Right ventricle myocardium inferior (tissue), 1 donor: ENCODE measurements at places on chromosomes 12 and 14.

GRCh38 chr14:92586963-92587699 is 73.5 kb downstream of the RIN3 start:
- DNase-seq: no peak

DNA sequence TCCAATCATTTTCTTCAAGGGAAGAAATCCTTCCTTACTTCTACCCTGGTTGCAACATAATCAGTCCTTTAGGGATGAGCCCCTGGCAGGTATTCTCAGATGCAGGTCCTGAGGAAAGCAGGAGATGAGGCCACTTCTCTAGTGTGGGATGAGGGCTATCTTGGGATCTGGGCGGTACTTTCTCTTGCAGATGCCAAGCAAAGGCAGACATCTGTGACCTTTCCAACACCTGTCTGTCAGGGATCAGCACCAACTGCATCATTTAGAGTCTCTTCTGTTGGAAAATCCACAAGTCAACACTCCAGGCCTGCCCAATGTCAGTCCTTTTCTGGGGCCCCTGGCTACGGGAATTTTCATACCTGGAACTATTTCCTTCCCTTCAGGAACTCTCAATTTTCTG is 129.2 kb downstream of the SLC8A3 start:
- DNase-seq: no peak

DNA sequence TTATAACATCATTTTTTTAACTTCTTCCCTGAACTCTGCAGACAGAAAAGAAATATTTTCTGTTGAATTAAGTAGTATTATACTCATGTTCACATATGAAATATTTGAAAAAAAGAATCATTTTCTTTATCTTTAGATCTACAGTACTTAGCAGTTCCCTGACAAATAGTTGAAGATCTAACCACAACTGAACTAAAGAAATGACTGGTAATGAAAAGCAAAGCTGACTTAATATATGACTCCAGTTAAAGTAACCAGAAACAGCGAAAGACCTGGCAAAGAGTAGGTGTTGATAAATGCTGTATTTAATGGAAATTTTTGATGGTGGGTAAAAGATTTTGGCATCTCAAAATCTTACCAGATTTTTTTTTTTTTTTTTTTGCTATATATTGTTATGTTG is 207.1 kb upstream of the SLC16A7 start:
- no peak for DNase-seq

GRCh38 chr12:112409064-112409905 is at the start of gene RPL6:
RPL6 (minus strand) TSS chr12:112409605; CDS start chr12:112408656, 949 bp downstream.
- peak; percentile 74 for DNase-seq

GRCh38 chr14:34234258-34234657 is 227.8 kb downstream of the SPTSSA start:
- DNase-seq: peak; percentile 69

GRCh38 chr14:52021957-52022600 is 32.7 kb downstream of the RTRAF start:
- DNase-seq: no peak

DNA sequence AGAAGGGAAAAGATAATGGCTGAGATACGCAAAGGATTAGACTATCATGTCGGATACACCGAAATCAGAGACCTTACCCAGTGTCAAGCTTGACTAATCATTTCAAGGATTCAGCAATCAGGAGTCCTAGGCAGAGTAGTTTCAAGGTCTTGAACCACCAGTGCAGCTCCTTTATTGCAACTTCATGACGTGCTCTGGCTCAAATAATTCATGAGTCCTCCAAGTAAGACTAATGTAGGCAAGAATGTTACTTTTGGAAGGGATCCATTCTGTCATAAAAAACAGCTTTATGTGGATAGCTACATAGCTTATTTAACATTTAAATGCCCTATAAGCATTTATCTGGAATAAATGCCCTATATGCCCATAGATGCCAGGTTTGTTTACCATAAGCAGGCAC is 123.2 kb downstream of the LMO3 start:
- no peak for DNase-seq

- no peak for DNase-seq
Measured at GRCh38 chr12:44511289-44511688, 364.8 kb downstream of the NELL2 start.
